ENCODE measurements at places on chromosomes 1 and 21. TPM values are rescaled to one million over a fixed set of nuclear protein-coding genes. Genes with fewer than 3 reads are reported as not detected.

- peak; percentile 18 for DNase-seq
Observed at GRCh38 chr1:29415156-29415830, 179.0 kb downstream of the PTPRU start.

The VCAM1 gene
- total RNA-seq: 57.8 TPM

DNA sequence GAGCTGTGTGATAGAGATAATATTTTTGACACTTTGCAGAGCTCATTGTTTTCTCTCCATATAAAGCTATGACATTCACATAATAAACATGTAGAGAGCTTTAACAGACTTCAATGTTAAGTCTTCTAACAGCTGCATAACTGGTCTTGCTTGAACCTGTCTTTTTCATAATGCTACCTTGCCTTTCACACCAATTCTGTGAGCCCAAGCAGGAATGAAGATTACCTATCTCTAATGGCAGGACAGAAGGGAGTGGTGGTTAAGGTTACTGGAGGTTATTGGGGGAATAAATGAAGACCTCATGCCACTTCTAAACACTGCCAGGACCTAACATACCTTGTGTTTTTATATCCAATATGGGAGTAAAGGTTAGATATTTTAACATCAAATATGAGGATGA, 2.3 kb upstream of the CD55 start:
- DNase-seq: no peak

DNA sequence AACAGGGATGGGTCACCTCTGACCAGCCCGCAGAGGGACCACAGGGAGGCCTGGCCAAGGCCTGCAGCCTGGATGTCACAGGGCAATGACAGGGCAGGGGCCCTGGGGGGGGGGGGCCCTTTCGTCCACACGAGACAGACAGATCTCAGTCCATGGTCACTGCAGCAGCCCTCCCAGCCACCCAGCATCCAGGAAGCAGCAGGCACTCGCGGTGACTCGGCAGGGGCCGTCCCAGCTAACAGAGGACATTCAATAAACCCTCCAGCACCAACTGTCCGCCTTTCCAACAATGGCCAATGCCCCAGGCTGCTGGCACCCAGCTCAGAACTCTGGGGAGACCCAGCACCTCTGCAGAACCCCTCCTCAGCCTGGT, 32.9 kb downstream of the MEGF6 start:
- no peak for DNase-seq

GRCh38 chr1:206036663-206037455, 13.2 kb upstream of the CTSE start:
- no peak for DNase-seq

- peak; percentile 27 for DNase-seq
Observed at GRCh38 chr21:27776925-27777553, 810.2 kb upstream of the ADAMTS5 start.

DNA sequence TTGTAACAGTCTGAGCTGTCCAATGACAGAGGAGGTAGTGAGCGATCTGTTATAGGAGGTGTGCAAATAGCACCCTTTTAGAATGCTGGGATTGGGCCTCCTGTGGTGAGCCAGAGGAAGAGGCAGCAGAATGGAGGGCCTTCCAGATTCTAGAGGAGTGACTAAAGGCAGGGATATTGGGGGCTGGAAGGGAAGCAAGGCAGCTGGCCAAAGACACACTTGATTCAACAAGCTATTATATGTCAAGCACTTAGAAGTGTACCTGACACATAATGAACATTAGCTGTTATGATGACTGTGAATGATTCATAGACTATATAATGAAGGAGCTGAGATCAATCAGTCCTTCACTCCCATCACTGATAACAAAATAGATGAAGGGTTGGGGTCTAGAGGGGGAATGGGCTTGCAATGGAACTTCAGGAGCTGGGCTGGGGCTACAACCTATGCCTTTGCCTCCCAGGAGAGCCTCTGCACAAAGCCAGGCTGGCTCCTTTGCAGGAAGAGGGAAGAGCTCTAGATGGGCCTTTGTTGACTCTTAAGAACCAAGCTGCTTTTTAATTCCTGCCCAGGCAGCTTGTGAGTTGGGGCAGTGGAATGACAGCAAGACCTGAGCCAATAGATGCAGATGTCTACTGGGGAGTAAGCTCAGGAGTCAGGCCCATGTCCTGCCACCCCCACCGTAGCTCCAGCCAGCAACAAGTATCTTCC, 2.3 kb upstream of the MKNK1 start:
- DNase-seq: peak; percentile 48

GRCh38 chr21:34935452-34935851, 113.7 kb downstream of the RUNX1 start:
- DNase-seq: no peak

The BCAR3 gene
- 41.0 TPM for total RNA-seq

DNA sequence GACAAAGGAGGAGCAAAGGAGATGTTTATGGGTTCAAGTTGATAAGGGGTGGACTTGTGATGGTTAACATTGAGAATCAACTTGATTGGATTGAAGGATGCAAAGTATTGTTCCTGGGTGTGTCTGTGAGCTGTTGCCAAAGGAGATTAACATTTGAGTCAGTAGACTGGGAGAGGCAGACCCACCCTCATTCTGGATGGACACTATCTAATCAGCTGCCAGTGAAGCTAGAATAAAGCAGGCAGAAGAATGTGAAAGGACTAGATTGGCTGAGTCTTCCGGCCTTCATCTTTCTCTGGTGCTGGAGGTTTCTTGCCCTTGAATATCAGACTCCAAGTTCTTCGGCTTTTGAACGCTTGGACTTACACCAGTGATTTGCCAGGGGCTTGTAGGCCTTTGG, 98.7 kb upstream of the DAB1 start:
- no peak for DNase-seq

The COL6A2 gene
- 60.7 TPM for total RNA-seq

DNA sequence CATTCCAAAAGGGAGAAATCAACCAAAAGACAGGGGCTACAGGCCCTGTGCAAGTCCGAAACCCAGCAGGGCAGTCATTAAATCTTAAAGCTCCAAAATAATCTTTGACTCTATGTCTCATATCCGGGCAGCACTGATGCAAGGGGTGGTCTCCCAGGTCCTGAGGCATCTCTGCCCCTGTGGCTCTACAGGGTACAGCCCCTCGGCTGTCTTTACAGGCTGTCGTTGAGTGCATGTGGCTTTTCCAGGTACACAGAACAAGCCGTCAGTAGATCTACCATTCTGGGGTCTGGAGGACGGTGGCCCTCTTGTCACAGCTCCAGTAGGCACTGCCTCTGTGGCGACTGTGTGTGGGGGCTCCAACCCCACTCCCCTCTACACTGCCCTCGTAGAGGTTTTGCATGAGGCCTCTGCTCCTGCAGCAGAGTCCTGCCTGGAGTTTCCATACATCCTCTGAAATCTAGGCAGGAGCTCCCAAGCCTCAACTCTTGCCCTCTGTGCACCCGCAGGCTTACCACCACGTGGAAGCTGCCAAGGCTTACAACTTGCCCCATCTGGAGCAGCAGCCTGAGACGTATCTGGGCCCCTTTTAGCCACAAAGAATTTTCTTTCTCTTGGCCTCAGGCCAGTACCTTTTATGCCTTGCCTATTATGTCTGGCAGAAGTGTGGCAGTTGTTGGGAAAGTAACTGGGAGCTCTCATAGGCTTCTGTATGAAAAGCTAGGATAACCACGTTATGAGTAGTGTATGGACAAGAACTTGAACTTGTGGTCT, 52.5 kb downstream of the POU2F1 start:
- peak; percentile 86 for DNase-seq

The METTL25B gene
- total RNA-seq: 11.5 TPM

- DNase-seq: peak; percentile 92
Observed at GRCh38 chr1:43389326-43390313, at the start of the genes MED8 and SZT2. Gene MED8 (minus strand): TSS chr1:43389800. CDS start chr1:43389764, 36 bp downstream. Gene SZT2 (plus strand): TSS chr1:43389899. CDS start chr1:43389969, 70 bp downstream.

GRCh38 chr1:214438075-214438474, 113.3 kb downstream of the PTPN14 start:
- no peak for DNase-seq

The SEMA6C gene
- not detected for total RNA-seq

DNA sequence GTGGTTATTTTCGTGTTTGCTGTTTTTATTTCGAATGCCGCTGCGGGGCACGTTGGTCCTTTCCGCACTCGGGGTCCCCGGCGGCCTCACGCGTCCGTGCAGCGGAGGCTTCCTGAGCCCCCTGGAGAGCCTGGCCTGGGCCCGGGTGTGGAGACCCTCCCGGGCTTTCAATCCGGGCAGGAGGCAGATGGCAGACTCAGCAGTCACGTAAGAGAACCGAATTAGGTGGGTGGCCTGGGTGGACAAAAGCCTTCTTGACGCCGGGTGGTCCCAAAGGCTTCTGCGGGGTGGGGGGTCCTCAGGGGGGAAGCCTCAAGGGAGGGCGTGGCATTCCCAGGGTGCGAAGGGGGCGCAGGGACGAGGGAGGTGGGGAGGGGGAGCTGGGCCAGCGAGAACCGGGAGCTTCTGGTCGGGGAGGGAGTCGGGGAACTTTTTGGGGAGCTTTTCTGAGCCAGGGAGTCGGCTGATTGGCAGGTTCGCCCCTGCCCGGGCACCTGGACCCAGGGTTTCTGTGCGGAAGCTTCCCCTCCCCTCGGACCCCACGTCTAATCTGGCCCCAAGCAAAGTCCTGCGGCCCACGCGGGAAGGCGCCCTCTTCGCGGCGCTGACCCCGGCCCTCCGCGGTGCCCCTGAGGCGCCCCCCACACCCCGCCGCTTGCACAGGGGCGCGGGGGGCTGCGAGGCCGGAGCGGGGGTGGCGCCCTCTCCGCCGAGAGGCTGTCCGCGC, 1.3 kb upstream of the HES4 start:
- DNase-seq: no peak

The PRSS38 gene
- total RNA-seq: not detected

DNA sequence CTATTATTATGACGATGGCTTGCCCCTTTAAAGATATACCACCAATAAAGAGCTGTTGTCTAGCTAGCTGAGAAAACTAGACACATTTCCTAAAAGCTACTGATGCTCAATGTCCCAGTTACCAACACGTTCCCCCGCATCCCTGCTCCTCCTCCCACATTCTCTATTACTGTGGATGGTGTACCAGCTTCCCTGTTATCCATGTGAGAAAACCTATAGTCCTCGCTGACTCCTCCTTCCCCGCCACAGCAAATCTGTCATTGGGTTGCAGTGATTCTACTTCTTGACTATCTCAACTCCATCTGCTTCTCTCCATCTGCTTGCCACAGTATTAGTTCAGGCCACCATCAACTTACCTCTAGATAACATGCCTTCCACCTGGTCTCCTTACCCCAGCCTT, 337.5 kb downstream of the KCNH1 start:
- no peak for DNase-seq

The UQCRHL gene
- total RNA-seq: 1.5 TPM

- DNase-seq: no peak
Observed at GRCh38 chr1:50707824-50708223, 252.2 kb downstream of the FAF1 start.

DNA sequence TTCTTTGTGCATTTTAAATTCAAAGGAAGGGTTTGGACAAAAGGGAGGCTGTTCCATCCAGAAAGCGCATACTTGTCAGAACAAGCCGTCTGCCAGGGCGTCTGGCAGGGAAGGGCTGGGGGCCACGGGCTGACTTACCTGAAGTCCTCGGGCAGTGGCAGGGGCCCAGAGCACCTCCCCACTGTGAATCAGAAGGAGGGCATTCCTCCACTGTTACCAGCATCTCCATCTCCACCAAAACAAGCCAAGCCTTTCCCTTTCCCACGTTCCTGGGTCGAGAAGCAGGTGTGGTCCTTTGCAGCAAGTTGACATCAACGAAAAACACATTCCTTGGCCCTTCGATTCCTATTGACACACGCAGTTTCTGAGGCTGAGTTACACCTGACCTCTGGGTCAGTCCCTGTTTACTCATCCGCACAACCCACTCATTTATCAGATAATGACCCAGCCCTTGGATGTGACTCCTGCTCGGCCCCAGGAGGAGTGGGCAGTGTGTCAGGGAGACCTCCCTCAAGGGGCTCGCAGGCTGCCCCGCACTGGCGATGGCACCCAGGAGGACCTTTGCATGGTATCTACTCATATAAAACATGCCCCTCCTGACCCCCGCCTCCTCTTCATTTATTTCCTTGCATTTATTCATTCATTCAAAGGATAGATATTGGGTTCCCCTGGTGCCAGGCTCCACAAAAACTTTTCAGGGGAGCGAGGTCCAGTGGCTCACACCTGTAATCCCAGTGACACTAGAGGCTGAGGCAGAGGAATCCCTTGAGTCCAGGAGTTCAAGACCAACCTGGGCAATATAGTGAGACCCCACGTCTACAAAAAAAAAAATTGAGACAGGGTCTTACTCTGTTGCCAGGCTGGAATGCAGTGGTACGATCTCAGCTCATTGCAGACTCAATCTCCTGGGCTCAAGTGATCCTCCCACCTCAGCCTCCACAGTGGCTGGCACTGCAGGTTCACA, 60.2 kb downstream of the TOMM20 start:
- DNase-seq: peak; percentile 94

The CELF3 gene
- not detected for total RNA-seq

Measured in renal cortical epithelial cell (primary cell).